ENCODE measurements at places on chromosomes 16 and 17.
A peak's percentile ranks its signal among the peaks of the same experiment; 100 is the strongest.

DNA sequence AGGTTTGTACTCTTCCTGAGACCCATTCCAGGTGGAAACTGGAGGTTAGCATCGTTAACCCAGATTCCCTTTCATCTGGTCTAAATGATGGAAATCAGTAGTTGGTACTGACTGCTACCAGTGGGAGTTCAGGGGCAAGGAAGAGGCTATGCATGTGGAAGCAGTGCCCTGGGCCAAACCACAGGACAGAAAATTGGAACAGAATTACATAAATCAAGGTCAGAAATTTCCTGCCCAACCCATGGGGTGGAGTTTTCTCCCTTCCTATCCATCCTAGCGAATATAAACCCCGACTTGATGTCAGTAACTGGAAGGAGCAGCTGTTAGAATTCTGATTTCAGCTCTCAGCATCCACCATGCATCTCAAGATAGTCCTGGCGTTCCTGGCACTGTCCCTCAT, at the start of gene AOC2:
AOC2 (plus strand) TSS at position 310 of the 400 bp plus-strand sequence; CDS start at position 357, 47 bp downstream.
- DNase-seq, result no peak

DNA sequence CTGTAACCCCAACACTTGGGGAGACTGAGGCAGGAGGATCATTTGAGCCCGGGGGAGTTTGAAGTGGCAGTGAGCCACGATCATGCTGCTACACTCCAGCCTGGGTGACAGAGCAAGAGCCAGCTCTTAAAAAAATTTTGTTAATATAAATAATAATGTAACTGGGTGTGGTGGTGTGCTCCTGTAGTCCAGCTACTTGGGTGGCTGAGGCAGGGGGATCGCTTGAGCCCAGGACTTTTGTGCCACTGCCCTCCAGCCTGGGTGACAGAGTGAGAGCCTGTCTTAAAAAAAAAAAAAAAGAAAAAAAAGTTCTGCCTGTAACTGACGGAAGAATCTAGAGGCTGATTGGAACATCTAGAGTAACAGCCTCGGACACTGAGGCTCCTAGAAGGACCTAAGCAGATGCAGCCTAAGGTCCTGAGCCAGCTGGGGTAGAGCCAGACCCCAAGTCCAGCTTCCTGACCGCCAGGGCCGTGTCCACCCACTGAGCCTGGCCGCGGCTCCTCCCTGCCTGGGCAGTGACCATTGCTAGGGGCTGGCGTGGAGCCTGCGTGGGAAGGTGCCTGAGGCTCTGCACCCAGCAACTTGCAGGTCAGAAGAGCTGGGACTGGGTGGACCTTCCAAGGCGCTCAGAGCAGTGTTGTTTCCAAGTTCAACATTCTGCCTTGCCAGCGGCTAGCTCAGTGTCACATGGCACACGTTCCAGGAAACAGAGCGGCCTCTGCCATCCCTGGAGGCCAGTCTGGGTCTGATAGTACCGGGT, 209.4 kb upstream of the CIBAR2 start:
- peak; percentile 74 for DNase-seq

GRCh38 chr17:29883497-29883896, 46.5 kb downstream of the SSH2 start:
- DNase-seq, result peak; percentile 4

DNA sequence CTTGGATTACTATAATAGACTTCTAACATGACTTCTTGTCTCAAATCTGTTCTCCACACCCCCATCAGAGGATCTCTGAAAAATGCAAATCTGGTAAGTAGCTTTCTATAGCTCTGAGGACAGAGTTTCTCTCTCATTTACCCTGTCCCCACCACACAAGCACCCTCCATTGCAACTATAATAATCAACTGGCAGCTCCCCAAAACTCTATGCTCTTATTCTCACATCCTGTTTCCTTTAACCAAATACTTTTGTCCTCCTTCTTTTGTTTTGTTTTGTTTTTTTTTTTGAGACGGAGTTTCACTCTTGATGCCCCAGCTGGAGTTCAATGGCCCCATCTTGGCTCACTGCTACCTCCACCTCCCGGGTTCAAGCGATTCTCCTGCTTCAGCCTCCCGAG, 73.4 kb downstream of the HELZ start:
- no peak for DNase-seq

- no peak for DNase-seq
Observed at GRCh38 chr16:57749101-57749692, 13.6 kb downstream of the KATNB1 start.

DNA sequence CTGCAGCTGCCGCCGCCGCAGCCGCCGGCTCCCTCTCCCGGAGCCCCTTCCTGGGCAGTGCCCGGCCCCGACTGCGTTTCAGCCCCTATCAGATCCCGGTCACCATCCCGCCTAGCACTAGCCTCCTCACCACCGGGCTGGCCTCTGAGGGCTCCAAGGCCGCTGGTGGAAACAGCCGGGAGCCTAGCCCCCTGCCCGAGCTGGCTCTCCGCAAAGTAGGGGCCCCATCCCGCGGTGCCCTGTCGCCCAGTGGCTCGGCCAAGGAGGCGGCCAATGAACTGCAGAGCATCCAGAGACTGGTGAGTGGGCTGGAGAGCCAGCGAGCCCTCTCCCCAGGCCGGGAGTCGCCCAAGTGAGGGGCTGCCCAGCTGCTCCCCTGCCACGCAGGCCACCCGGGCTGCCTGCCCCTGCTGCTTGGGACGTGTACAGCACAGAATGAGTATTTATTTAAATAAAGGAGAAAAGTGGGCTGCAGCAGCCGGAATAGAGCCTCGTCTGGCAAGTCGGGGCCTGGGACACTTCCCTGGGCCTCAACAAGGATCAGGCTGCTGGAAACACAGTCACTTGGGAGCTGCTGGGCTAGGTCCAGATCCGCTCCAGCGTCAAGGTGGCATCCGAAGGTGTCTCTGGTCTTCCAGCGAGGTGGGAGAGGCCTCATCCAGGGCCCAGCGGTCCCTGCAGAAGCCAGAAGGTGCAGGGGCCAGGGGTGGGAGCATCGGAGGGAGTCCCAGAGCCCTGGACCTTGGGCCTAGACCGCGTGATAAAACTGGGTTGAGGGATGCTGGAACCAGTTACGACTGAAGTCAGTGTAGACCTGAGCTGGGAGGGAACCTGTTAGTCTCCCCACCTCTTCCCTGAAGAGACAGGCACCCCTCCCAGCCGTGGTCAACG, 8.8 kb downstream of the TBX2 start:
- peak; percentile 45 for DNase-seq

- no peak for DNase-seq
Observed at GRCh38 chr17:21036361-21036881, 6.4 kb downstream of the USP22 start.

- DNase-seq, result no peak
Observed at GRCh38 chr17:78804777-78805176, 22.7 kb upstream of the CYTH1 start.

GRCh38 chr16:58459344-58460218, 40.4 kb upstream of the NDRG4 start:
- DNase-seq, result no peak

DNA sequence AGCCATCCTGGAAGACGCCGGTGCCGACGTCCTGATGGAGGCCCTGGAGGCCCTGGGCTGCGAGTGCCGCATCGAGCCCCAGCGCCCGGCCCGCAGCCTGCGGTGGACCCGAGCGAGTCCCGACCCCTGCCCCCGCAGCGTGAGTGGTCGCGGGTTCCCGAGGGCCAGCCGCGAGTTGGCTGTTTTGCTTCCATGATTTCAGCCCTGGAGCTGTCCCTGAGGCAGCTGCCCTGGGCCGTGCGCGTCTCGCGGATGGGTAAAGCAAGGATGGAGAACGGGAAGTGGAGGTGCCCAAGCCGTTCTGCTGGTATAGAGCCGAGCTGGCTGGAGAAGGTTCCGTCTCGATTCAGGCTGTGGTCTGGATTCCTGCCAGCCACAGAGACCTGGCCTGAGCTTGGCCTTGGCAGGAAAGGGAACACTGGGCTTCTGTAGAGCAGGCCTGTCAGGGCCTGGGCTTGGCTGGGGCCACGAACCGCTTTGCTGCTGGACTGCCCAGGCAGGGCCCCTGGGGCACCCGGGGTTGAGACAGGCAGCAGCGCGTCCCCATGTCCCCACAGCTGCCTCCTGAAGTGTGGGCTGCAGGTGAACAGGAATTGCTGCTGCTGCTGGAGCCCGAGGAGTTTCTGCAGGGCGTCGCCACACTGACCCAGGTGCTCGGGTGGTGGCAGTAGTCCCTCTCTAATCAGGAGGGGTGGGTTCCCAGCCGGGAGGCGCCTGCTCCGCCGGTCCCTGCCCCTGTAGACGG, 941 bp upstream of the MRPS34 start:
- no peak for DNase-seq

DNA sequence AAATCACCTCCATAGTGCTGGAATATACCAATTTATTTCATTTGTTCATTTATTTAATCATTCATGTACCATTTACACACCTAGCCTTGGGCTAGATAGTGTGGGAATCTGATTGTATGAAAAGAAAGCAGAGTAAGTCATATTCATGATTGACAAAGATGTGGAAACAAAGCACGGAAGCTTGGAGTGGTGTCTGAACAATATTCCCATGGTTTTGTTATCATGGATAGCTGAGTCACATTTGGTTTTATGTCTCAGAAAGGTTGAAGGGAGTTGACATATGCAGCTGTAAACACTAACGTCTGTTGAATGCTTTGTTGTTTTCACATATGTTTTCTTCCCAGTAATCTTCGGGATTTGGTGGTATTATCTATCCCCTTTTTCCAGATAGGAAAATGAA, 76.6 kb downstream of the MAP2K4 start:
- no peak for DNase-seq

GRCh38 chr17:46977348-46977747, 1.7 kb downstream of the RPRML start:
- peak; percentile 14 for DNase-seq

DNA sequence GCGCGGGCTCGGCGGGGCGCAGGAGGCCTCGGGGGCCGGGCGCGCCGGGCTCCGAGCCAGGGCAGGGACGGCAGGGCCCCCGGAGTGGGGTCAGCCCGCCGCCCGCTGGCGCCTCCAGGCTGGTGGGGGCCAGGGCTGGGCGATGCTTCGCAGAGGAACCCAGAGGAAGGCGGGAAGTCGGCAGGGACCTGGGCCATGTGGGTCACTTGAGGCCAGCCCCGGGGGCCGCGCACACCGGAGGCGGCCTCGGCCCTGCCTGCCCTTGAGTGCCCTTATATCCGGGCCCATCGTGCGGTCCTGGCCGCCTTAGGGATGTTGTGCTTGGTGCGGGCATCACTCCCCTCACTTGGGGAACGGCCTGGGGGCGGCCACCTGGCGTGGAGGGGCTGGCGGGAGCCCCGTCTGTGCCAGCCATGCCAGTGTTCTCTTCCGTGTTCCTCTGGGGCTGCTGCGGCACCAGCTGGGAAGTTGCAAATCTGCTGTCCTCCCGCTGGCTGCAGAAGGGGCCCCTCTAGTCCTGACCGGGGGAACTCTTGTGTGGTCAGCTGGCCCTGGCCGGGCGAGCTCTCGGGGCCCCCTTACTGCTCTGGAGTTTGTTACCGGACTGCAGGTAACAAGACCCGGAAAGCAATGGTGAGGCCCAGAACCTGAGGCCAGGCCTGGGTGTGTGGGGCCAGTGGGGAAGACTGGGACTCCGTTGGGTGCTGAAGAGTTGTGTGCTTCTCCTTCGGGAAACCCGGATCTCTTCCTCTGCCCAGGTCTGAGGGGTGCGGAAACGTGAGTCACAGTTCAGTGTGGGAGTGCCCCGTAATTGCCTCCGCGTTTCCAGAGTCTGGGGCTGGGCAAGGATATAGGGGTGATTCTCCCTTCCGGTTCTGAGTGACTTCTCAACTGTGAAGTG, 849 bp downstream of the CAPN15 start:
- DNase-seq, result peak; percentile 30

DNA sequence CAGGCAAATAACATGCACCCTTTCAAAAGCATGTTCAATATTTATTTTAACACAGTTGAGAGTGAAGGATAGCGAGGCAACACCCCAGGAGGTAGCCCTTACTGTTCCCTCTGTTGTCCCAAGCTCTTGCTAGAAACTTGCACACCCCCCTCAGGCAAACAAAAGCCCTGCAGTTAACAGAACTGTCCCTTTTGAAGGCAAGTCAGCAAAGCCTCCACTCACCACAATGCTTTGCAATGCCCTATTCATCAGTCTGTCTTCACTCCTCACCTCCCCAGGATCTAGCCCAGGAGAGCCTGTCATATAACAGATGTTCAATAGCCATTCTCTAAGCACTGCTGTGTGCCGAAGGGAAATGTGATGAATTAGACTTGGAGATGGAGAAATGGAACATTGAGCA, 3.5 kb upstream of the CNEP1R1 start:
- no peak for DNase-seq

DNA sequence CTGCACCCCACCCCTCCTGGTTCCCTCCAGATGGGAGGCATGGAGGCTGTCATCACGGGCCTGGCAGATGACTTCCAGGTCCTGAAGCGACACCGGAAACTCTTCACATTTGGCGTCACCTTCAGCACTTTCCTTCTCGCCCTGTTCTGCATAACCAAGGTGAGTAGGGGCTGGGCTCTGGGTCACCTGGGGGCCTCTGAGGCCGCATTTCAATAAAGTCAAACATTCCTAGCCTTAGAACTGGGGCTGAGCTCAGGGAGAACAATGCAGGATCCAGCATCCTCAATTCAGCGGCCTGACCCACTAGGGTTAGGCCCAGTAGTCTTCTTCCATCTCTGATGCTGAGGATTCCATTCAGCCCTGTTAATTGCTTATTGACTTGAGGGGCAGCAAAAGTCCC, 42.1 kb downstream of the SLC6A2 start:
- no peak for DNase-seq

DNA sequence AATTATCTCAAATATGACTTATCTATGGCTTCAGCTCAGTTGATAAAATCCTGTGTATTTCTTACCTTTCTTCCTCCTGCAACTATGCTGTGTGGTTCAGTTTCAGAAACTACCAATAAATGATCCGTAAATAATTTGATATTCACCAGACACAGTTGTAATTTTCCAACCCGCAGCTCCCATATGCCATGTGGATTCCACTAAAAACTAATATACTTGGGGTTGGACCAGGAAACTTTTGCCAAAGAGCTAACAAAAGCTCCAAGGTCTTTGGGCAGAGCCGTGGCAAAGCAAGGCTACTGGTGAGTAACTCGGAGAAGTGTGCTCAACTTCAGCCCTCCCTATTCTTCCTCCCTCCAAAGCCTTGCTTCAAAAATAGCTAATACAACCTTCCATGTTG, 2.3 kb upstream of the CHST6 start:
- no peak for DNase-seq

DNA sequence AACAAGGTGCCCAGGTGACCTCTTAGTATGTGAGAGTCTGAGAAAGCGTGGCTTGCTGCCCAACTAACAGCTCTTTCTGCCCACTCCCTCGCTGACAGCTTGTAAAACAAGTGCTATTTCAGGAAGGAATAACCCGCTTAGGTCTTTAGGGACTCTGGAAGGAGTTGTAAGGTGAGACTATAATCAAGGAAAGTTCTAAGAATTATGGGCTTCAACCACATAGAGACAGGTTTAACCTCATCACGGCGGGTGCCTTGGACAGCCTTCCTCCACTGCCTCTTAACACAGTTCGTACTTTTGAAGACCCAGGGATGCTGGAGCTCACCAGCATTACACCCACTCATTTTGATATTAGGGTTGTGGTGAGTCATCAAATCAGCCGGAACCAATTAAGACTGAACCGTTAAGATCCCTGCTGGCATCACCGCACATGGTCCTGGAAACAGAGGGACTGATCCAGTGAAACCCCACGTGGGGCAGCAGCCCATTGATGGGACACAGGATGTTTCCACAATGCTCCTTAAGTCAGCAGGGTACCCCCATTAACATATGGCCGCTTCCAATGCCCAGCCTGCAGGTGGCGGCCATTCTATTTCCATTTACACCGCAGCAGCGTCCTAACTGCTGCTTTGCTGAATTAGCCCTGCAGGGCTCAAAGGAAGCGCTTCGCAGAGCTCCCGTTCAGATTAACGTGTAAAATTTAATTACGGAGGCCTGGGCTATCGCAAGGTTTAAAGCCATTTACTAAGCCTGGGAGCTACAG, 176.6 kb upstream of the SDK2 start:
- no peak for DNase-seq

GRCh38 chr17:6641247-6641863, 495 bp downstream of the TXNDC17 start:
- DNase-seq, result no peak

Data from umbilical cord (tissue), 2 donors.